ENCODE measurements at places on chromosomes 6 and 20.

GRCh38 chr20:48294942-48295341 lies 509.7 kb upstream of the SULF2 start:
- DNase-seq: no peak

DNA sequence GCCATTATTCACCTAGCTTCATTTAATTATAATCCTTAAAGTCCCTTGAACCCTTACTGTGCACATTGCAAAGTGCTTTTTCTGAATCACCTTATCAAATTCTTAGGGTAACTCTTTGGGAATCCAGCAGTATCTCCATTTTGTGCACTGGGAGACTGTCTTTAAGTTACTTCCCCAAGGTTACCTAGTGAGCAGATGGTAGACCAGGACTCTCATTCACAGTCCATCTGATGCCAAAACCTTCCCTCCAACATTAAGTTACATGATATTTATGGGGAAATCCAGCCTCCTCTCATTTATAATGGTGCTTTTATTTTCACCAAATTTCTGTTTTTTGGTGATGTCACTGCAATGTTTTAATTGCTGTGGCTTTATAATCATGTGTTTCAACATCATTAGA lies 75.7 kb downstream of the NCOA7 start:
- no peak for DNase-seq

GRCh38 chr6:51094271-51094670 lies 275.6 kb downstream of the TFAP2B start:
- no peak for DNase-seq

- no peak for DNase-seq
These were observed 322.9 kb downstream of the SAMD5 start for GRCh38 chr6:147831356-147831755.

DNA sequence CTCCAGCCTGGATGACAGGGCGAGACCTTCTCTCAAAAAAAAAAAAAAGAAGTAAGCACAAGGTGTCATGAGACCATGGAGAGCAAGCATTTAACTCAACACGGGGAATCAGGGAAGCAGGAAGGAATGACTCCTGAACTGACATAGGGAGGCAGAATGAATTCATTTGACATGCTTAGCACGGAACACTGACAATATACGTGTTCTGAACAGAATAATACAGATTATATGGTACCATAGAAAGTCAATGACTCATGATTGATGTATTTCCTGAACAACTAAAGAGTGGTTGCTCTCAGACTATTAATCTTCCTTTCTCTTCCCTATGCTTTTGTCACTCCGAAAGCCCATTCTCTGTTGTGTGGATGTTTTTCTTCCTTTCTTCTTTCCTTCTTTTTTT lies 20.7 kb upstream of the ASIP start:
- DNase-seq: peak; percentile 88

GRCh38 chr6:90581146-90581545 lies 5.7 kb downstream of the MAP3K7 start:
- DNase-seq: no peak

DNA sequence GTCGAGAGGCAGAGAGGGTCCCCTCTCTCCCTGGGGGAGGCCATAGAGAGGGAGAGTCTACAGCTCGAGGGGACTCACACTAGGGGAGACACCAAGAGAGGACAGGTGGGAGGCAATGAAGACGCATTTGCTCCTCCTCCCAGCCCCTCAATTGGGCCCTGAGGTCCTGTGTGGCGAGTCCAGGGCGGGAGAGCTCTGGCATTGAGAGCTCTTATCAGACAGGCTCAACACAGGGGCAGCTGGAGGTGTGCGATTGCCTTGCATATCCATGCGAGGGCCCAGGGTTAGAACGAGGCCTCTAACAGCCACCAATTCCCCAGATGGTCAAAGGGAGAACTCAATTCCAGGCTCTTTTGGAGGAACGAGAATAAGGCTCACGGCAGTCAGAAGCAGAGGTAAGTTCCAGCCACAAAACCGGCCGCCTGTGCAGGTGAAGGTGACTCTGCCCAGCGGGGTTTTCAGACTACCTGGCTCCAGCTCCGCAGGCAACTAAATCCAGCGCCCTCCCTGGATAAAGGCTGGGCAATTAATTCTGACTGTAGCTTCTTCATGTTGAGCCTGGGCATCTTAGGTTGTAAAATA lies 94.0 kb upstream of the MPC1 start:
- no peak for DNase-seq

DNA sequence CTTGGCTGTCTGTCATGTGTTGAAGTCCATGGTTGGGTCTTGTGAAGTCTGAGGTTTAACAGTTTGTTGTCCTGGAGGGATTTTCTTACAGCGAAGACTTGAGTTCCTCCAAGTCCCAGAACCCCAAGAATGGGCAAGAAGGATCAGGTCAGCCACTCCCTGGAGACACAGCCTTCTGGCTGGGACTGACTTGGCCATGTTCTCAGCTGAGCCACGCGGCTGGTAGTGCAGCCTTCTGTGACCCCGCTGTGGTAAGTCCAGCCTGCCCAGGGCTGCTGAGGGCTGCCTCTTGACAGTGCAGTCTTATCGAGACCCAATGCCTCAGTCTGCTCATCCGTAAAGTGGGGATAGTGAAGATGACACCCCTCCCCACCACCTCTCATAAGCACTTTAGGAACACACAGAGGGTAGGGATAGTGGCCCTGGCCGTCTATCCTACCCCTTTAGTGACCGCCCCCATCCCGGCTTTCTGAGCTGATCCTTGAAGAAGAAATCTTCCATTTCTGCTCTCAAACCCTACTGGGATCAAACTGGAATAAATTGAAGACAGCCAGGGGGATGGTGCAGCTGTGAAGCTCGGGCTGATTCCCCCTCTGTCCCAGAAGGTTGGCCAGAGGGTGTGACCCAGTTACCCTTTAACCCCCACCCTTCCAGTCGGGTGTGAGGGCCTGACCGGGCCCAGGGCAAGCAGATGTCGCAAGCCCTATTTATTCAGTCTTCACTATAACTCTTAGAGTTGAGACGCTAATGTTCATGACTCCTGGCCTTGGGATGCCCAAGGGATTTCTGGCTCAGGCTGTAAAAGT lies 43.5 kb downstream of the SIRPA start:
- DNase-seq: no peak

DNA sequence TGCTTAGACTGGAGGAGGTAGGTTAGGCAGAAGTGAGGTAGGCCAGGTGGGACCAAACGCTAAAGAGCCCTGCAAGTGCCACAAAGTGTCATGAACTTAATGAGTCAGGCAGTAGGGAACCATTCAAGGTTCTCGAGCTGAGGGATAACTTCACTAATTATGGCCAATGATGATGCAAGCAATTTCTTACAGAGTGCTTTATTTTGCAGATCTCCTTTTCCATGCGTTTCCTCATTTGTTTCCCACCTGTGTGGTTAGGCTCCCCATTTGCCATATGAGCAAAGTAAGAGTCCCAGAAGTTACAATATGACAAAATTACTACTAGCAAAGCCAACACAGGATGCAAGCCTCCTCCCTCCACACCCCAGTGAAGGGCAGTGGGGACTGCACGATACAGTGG lies 36.5 kb upstream of the PSMF1 start:
- no peak for DNase-seq

GRCh38 chr20:62118113-62119043 lies 3.9 kb upstream of the LSM14B start:
- no peak for DNase-seq

GRCh38 chr6:28824793-28825731 lies 98.7 kb downstream of the TRIM27 start:
- DNase-seq: no peak

- DNase-seq: peak; percentile 92
These were observed 32.8 kb downstream of the RAMACL start for GRCh38 chr6:166553563-166554271.

GRCh38 chr20:36311854-36312723 lies 6.0 kb downstream of the DLGAP4 start:
- DNase-seq: no peak

GRCh38 chr6:50610562-50610961 lies 102.8 kb upstream of the TFAP2D start:
- no peak for DNase-seq

GRCh38 chr6:44496665-44497369 lies 109.3 kb downstream of the CDC5L start:
- no peak for DNase-seq

- DNase-seq: no peak
These were observed 65.0 kb downstream of the PSMG4 start for GRCh38 chr6:3323696-3324261.

DNA sequence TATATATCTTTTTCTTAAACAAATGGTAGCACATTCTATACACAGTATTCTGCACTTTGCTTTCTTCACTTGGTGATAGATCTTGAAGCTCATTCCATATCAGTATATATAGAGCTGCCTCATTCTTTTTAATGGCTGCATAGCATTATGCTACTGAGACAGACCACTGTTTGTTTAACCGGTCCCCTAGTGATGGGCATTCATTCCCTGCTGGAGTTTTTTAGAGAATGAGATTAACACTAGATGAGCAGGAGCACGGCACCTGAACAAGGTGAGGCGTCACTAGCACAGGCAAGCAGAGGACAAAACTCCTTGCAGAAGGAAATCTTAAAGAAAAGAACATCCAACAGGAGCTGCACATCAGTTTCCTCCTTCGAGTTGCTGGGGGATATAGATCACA lies 69.6 kb downstream of the GNAS-AS1 start:
- no peak for DNase-seq

- no peak for DNase-seq
These were observed 194.4 kb downstream of the FOXA2 start for GRCh38 chr20:22389836-22390542.

DNA sequence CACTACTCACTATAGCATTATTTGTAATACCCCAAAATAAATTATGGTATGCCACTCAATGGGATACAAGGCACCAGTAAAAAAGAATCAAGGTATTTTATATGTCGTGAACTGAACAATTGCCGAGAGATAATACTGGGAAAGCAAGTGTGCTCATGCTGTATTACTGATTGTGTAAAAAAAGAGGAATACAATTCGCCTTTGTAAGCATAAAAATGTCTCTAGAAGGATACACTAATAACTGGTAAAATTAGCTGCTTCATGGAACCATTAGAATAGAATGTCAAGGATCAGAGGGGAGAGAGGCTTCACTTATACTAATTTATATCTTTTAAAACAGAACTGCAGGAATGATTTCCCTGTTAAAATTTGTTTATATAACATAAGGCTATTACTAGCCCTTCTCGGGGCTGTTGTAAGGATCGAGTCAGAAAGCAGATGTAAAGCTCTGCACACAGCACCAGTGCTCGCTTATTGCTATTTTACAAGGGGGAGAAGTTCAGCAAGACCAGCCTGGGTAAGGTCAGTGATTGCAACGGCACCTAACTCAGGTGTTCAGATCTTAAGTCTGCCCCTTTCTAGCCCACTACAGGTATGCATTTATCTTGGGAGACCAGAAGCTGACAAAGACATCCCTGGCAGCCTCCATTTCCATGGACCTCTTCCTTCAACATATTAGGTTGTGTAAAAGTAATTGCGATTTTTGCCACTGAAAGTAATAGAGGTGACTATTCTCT lies 61.6 kb downstream of the MYH7B start:
- DNase-seq: no peak

- no peak for DNase-seq
These were observed 131.1 kb downstream of the UTRN start for GRCh38 chr6:144416244-144416643.

- no peak for DNase-seq
These were observed 6.1 kb downstream of the DOP1A start for GRCh38 chr6:83073615-83074014.

DNA sequence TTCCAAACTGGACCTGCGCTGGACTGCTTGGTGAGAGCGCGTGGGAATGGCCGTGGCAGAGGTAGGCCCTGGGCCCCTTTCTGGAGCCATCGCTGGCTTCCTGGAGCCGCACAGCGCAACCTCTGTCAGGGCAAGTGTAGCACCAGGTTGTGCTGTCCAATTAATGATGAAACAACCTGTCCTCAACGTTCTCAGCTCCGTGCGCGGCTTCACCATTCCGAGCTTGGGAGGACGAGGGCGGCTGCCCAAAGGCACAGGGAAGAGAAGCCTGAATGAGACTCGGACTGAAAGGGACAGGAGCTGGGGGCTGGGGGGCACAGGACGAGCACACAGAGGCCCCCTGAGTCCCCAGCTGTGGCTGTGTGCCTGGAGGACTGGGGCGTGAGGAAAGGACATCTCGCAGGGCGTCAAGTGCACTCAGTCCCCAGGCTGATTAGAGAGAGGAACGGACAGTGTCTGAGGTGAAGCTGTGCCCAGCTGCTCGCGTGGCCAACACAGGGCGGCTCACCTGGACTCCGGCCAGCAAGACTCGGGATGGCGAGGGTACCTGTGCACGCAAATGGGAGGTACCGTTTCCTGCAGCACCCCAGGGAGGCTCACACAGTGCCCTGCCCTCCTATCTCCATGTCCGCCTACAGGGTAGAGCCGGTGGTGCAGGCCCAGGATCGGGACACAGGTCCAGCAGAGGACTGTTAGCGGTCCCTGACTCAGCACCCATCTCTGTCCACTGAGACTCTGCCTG lies 403.3 kb downstream of the TAF4 start:
- DNase-seq: no peak

DNA sequence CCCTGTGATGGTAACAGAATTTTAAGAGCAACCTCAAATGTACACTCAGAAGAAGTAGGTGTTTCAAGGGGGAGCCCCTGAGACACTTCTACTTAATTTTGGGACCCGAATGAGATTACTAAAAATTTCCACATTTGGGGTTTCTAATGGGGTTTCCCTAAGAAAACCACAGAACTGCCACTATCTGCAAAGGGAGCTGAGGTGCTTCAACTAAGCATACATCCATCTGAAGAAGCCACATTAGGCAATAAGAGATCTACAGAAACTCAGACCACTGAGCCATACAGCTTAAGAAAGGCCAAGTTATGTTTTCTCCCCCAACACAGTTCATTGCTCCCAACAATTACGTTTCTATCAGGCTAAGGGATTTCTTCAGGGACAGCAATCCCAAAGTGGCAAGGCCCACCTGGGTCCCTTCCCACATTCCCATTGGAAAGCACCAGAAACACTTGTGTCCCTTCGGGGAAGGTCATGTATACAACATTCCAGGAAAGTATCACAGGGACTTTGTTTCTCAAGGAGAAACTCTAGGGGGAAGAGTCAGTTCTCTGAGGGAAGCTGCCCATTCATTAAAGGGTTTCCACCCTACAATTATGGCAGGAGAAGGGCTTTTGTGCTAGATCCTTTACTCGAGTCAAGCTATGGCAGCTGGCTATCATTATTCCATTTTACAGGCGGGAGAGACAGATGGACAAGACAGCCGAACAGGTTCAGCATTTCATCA lies 5.0 kb downstream of the BCL2L1 start:
- DNase-seq: no peak

DNA sequence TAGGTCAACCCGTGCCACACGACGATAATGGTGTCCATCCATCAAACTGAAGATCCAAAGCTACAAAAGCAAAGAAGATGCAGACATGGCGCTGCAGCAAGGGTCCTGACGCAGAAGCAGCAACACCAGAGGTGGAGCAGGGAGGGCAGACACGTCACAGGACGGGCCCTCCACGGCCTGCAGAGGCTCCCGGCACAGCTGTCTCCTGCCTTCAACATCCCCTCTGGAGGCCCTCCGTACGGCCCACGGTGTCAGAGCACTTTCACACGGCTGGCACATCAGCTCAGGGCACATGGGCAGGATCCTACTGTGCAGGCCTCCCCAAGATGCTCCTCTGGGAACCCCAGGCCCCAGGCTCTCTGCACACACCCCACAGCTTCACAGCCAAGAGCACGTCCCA lies 37.6 kb downstream of the WDR27 start:
- DNase-seq: no peak

- DNase-seq: no peak
These were observed 196.9 kb downstream of the ALDH8A1 start for GRCh38 chr6:134753001-134753400.
